ENCODE measurements at places on chromosomes 11 and 22.

- DNase-seq = no peak
Observed at GRCh38 chr11:1460396-1460985, 26.1 kb downstream of the MOB2 start.

- DNase-seq = no peak
Observed at GRCh38 chr22:39514373-39514973, 5.9 kb upstream of the ATF4 start.

DNA sequence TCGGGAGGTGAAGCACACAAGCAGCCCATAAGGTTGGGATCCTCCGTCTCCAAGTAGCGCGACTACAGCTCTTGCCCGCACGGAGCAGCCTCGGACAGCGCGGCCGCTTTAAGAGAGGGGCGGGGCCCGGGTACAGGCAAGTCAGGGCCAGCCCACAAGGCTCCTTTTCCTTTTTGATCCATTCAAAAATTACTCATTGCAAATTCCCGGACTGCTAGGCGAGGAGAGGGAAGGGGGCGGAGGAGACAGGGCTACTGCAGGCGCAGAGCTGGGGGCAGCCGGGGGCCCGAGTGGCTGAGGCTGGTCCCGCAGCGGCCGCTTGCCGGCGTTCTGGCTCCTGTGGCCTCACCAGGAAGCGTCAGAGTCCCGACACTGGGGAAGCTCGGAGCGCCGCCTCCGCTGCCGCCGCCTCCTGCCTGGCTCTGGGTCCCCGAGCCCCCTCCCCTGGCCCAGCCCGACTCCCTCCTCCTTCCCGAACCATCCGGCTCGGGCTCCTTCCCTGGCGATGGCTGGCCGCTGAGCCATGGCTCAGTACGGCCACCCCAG, at the start of gene UBASH3B:
UBASH3B (plus strand) TSS at position 196 of the 546 bp plus-strand sequence; CDS start at position 524, 328 bp downstream.
- DNase-seq = peak; percentile 61

GRCh38 chr11:60098508-60098907, 10.0 kb downstream of the MS4A2 start:
- DNase-seq = no peak

- no peak for DNase-seq
Observed at GRCh38 chr11:35090125-35090524, 48.8 kb upstream of the CD44 start.

GRCh38 chr11:120696597-120697218, 185.2 kb downstream of the GRIK4 start:
- no peak for DNase-seq

GRCh38 chr11:73221996-73222395, 3.9 kb downstream of the P2RY2 start:
- no peak for DNase-seq

GRCh38 chr11:76268498-76268897, 62.2 kb upstream of the WNT11 start:
- DNase-seq = no peak

DNA sequence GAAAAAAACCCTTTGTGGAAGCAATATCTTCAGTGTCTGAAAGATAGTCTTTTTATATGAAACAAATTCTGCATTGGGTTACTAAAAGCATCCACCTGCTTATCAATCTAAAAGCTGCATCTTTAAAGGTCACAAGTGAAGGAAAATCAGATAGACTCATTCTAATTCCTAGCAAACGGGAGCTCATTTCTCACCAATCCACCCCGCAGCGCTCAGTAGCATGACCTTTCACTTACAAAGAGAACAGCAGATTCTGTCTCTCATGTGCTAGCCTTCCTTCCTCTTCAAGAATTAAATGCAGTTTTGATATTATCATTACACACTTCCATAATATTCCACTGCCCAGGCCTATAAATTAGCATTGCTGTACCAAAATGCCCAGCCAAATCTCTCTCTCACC, 212.9 kb downstream of the CADM1 start:
- no peak for DNase-seq

- DNase-seq = no peak
Observed at GRCh38 chr11:32109138-32109537, 18.3 kb downstream of the RCN1 start.

- no peak for DNase-seq
Observed at GRCh38 chr11:118240999-118241763, 11.0 kb downstream of the MPZL3 start.

- DNase-seq = no peak
Observed at GRCh38 chr11:11016068-11016467, 158.2 kb upstream of the ZBED5 start.

DNA sequence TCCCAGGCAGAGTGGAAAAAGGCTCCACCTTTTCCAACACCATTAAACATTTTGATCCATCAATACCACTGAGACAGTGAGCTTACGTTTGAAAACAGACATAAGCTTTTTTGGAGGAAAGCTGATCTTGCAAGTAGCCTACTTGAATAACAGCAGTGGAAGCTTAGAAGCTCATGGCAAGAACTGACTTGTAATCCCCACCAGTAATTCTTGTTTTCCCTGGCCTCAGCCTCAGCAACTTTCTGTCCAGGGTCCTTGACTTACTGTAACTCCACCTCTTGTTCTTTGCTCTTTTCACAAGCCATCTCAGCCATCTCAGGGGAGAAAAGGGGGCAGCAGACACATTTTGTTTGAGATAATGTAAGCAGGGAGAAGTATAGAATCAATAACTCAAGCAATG, 12.3 kb upstream of the MPZL2 start:
- DNase-seq = no peak

DNA sequence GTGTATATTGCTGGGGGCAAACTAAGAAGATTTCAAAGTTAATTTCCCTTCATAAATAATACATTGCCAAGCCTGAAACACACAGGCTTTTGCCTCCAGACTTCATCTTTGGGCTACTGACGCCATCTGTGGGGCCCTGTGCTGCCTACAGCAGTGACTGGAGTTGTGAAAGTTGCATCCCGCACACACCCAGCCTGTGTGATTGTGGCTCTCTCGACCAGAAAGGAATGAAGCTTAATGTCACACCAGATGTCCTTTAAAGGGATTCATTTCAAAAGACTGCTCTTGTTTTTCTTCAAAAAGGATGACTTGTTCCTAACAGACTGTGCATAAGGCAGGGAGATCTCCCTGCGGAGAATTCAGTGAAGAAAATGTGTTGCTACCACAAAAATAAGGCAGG, 210.5 kb downstream of the FAM181B start:
- no peak for DNase-seq

GRCh38 chr11:66004186-66004585, 1.9 kb downstream of the BANF1 start:
- no peak for DNase-seq

GRCh38 chr11:2883979-2884815, 1.4 kb downstream of the CDKN1C start:
- DNase-seq = no peak

DNA sequence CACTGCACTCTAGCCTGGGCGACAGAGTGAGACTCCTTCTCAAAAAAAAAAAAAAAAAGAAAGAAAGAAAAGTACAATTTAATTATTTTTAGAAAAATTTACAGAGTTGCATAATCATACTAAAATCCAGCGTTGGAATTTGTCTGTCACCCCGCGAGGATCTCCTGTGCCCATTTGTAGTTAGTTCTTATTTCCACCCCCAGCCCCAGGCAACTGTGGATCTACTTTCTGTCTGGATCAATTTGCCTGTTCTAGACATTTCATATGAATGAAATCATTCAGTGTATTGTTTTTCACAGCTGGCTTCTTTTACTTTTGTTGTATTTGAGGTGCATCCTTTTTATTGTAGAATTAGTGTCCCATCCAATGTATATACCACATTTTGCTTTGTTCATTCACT, 102.6 kb upstream of the RASSF10 start:
- DNase-seq = no peak

GRCh38 chr11:109405671-109406070, 16.3 kb upstream of the C11orf87 start:
- DNase-seq = no peak

DNA sequence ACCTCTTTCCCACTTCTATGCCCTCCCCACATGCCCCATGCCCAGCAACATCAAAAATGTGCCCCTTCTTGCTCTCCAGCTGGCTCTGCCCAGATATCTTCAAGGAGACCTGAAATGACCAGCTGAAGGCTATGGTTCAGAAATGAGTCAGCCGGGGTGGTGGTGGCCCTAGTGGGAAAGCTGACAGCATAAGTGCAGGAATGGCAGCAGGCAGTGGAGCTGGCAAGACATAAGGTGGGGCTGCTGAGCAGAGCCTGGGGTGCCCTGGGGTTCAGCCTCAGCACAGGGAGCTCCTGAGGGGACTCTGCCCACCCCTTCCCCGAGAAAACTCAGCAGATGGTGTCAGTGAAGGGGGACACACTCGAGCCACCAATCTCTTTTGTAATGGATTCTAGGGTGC, 593.4 kb downstream of the BUD13 start:
- DNase-seq = no peak

GRCh38 chr22:38657045-38657909, 839 bp downstream of the CBY1 start:
- DNase-seq = peak; percentile 48

- no peak for DNase-seq
Observed at GRCh38 chr11:134835561-134835960, 423.5 kb upstream of the B3GAT1 start.

DNA sequence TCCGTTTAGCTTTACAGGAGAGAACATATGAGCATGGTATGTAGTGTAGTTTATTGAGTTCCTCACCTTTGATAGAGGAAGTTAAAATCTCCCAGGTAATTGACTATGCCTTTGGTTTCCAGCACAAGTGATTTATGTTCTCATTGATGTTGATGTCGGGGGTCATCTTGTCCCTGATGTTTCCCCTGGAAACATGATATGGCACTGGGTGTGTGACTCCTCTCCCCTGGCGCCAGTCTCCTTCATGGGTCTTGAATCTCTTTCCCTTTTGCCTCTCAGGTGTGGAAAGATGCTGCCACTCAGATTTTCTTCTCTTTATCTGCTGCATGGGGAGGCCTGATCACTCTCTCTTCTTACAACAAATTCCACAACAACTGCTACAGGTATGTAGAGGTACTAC, 28.3 kb downstream of the SLC6A5 start:
- DNase-seq = no peak

DNA sequence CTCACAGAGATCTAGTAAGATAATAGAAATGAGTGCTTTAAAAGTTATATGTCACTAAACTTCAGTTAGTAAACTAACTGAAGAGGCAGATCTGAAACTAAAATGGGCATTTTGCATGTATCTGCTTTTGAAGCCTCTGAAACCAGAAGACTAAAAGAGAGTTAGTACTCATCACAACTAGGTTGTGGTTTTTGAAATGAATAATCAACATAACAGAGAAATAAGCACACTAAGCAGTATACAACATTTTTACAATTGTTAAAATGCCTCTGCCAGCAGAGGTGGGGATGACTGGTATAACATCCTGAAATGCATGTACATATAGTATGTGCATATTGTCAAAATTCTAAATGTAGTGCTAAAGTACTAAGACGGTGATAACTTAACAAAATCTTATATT, 564.5 kb downstream of the DLG2 start:
- DNase-seq = no peak

- DNase-seq = no peak
Observed at GRCh38 chr11:27085111-27085510, 44.5 kb downstream of the BBOX1 start.

GRCh38 chr22:30457981-30458380, 13.8 kb downstream of the SEC14L3 start:
- DNase-seq = no peak

- DNase-seq = no peak
Observed at GRCh38 chr11:92409956-92410355, 185.3 kb downstream of the FAT3 start.

DNA sequence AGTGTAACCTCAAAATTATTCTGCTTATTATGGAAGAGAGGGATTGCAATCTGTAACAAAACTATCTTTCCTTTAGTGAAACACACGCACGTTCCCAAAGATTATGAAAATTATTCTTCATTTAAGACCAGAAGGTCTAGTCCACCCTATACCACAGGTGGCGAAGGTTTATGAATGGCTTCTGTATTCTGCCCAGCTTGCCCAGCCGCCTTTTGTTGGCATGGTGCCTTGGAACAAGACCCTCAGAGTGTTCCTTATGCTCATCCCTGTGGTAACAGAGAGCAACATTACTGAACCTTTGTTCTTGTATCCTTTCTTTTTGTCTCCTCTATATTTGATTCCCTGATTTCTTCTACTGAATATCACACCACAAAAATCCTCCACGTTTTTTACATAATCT, 116.4 kb downstream of the FAR1 start:
- no peak for DNase-seq

DNA sequence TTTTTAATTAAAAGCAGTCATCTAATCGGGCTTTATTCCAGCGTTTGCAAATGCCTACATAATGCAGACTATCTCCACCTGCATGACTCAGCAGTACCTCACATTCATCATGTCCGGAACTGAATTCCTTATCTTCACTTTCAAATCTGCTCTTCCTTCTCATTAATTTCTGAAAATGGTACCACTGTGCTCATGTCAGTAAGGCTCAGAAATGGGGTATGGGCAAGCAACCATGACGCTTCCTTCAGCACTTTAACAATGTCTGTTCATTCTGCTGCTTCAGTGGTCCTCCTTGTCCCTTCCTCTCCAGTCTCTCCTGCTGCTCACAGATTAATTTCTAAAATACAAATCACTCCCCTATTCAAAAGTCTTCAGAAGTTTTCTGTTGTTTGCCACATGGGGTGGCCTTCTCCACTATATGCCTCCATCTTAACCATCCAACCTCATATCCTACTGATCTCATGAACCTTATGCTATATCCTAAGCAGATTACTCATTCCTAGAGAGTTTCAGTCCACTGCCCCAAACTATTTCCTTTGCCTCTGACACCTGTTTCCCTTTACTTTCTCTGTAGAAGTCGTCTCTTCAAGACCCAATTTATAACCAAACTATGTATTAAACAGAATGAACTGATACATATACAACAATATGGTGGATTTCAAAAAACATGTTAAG, 7.0 kb downstream of the GTF2H1 start:
- DNase-seq = no peak
